ENCODE measurements at places on chromosomes 5 and 9.

- DNase-seq, result no peak
Observed at GRCh38 chr9:6884101-6884500, 126.3 kb downstream of the KDM4C start.

GRCh38 chr9:7770111-7770510 is 29.5 kb downstream of the DMAC1 start:
- DNase-seq, result no peak

DNA sequence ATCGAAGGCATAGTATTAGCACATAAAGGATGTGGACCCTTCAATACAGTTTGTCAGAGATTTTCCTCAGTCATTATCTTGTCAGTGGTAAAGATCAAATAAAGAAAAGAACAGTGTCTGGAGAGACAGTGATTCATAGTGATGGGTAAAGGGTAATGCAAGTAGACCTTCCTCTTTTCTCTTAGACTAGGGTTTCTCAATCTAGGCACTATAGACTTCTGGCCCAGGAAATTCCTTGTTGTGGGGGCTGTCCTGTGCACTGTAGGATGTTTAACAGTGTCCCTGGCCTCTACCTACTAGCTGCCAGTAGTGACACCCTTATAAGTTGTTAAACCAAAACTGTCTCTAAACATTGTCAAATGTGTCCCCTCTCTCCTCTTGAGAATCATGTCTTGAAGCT is 6.9 kb downstream of the CAMK4 start:
- DNase-seq, result peak; percentile 37

DNA sequence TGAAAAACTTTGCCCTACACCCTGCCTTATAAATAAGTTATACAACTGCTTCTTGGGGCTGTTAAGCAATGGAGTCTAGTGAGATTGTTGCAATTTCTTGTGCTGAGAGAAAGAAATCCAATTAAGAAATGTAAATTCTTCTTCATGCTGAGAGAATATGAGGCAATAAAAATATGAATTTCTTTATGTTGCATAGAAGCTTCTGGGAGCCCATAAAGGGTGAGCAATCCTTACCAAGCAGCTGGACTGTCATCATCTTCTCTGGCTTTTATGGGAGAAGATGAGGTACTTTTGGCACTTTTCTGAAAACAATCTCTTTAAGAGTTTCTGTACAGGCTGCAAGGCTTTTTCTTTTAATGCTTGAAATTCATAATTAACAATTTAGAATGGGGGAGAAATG is 204.3 kb downstream of the DMRTA1 start:
- no peak for DNase-seq

- no peak for DNase-seq
Observed at GRCh38 chr9:114156657-114157421, 1.5 kb downstream of the COL27A1 start.

DNA sequence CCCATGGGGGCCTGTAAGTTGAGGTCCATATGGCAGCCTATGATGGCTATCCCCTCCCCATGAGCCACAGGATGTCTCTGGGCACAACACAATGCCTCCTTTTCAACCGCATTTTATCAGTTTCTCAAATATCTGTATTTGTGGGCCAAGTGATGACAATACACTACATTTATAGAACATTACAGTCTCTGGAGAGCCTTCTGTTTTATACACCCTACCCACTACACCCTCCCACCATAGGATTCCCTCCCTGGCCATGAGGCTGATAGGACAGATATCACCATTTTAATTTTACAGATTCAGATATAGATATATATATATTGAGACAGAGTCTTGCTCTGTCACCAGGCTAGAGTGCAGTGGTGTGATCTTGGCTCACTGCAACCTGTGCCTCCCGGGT is 236.8 kb downstream of the ENC1 start:
- no peak for DNase-seq

DNA sequence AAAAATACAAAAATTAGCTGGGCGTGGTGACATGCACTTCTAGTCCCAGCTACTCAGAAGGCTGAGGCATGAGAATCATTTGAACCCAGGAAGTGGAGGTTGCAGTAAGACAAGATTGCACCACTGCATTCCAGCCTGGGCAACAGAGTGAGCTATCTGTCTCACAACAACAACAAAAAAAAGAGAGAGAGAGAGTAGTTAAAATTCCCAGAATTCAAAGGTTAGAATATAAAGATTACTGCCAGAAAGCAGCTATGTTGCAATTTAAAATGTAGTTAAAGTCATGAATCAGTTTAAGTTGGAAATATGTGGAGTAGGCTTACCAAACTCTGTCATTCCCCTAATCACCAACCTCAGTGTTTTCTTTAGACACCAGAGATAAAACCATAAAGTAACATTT is 58.7 kb upstream of the SUSD1 start:
- no peak for DNase-seq

DNA sequence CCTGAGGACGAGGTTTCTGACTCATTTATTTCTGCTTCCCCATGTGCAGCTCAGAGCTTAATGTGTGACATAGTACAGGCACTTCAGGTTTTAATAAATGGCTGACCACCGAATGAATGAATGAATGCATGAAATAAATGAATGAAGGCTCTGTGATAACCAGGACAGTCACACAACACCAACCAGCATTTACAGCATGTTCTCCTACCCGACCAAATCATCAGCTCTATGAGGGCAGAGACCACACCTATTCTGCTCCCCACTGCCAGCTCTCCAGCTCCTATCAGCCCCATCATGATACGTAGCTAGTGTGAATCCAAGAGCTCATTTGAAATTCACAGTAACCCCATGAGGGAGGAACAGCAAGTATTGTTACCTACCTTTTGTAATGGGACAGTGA is 4.8 kb downstream of the TMOD1 start:
- DNase-seq, result no peak

DNA sequence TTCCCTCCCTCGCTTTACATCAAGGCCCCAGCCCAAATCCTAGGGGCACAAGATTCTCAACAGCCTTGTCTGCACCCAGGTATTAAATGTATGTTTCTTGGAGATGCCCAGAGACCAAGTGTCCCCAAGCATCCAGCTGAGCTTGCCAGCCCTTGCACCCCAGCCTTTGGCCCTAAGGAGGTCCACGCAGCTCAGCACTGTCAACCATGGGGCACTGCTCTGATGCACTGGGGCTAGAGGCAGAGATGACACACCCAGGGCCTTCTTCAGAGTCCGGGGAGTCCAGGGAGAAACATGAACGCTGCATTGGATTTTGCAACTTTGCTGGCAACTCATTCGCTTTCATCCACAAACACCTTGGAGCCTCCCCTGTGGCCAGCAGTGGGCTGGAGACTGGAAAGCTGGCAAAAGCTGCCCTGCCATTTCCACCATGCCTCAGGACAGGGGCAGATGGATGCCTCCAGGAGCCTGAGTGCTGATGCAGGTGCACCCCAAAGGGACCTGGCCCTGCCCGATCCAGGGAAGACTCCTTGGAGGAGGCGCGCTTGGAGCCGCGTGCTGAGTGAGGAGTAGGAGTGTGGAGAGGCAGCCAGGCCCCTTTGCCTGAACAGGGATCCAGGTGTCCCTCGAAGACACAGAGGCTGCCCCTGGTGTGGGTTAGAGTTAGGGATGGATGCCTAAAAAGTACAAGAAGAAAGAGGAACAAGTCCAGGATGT is 19.3 kb downstream of the PAEP start:
- DNase-seq, result no peak

- no peak for DNase-seq
Observed at GRCh38 chr9:27800159-27800558, 226.9 kb upstream of the C9orf72 start.

DNA sequence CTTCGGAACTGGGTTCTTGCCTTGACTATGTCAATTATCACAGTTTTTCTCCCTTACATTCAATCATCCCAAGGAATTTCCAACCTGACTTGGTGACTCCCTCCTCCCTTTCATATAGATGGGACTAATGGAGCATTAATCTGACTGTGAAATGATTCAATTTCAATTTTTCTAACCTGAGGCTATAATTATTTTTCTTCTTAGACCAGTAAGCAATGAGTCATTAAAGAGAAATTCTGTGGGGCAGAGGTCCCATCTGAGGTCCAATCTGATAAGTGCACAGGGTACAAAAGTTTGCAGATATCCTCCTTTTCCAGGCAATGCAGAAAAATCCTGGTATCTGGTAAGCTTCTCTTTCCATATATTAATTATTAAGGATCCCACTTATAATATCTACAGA is 18.9 kb downstream of the PDE4D start:
- no peak for DNase-seq

DNA sequence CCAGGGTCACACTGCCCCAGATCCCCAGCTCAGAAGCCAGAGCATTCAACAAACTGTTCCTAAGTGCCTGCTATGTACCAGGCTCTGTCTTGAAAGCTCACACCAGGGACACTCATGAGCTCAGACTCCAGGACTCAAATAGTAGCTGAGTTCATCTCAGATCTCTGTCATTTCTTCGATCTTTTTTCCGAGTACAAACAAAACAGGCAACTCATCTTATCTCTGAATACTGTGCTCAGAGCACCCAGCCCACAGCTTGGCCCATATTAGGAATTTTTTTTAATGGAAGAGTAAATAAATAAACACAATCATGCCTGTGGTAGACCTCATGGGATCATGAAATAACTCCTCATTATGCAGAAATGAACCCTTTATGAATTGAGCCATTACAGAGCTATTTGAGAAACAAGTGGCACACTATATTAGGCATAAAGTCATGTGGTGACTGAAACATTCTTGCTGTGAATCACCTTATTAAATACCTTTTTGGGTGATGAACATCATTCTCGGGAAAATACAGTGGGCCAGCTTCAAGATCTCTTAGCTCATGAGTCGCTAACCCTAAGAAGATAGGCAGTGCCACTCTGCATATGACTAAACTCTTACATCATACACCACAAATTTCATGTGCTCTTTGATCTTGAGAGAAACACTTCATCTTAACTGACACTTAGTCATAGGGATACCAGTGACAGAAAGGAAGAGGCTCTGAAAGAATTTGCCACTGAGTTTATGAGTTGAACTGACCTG is 9.9 kb downstream of the SH3RF2 start:
- DNase-seq, result peak; percentile 37

GRCh38 chr9:27560457-27560856 is 12.8 kb downstream of the C9orf72 start:
- no peak for DNase-seq
